SJSA1 (cell line): ENCODE measurements at places on chromosomes 11 and 22.

DNA sequence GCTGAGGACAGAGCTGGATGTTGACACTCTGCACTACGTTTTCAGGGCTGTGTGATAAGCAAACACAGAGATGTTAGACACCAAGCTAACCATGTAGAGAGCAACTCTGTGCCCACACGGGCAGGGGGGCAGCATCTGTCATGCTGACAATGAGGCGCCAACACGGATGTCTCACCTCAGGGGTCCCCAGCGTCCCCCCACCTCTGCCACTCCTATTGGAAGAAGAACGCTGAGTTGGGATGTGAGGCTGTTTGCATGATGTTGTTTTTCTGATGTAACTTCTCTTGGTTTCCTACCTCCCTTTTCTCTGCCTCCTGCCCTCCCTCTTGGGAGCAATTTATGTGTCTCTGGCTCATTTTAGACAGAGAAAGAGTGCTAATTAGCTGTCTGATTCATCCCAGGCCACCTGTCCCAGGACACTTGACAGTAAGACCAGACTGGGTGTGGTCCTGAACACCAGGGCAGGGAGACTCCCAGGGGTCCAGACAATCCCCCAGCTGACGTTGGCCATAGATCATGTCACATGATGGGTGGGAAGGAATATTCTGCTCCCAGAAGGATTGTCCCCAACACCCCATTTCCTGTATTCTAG, 89.2 kb upstream of the NCAM1 start:
- no peak for DNase-seq

- DNase-seq = no peak
Measured at GRCh38 chr11:75195167-75195962, 44.5 kb downstream of the SLCO2B1 start.

- DNase-seq = no peak
Measured at GRCh38 chr11:63869683-63870082, 30.8 kb downstream of the MARK2 start.

DNA sequence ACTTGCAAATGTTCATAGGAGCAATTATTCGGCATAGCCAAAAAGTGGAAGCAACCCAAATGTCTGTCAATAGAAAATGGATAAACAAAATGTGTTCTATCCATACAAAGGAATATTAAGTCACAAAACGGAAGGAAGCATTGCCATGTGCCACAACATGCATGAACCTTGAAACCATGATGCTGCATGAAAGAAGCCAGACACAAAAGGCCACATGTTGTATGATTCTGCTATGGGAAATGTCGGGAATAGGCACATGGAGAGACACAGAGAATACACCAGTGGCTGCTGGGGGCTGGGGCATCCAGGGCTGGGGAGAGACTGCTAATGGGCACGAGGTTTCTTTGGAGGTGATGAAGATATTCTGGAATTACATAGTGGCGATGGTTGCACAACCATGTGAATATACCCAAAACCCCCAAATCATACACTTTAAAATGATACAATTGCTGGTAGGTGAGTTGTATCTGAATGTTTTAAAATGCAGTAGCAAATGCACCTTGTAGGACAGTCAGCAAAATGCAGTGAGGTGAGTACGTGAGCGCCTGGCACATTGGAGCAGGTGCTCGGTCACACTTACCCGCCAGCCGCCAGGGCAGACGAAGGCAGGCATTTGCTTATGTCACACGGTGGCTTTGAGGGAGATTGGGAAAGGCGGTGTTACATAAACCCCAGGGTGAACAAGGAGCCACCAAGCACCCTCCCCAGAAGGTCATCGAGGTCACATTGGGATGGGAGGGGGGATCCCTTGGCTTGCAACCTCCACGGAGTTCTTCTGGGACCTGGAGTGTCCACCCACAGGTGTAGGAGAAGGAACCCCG, 6.3 kb upstream of the OSM start:
- no peak for DNase-seq

DNA sequence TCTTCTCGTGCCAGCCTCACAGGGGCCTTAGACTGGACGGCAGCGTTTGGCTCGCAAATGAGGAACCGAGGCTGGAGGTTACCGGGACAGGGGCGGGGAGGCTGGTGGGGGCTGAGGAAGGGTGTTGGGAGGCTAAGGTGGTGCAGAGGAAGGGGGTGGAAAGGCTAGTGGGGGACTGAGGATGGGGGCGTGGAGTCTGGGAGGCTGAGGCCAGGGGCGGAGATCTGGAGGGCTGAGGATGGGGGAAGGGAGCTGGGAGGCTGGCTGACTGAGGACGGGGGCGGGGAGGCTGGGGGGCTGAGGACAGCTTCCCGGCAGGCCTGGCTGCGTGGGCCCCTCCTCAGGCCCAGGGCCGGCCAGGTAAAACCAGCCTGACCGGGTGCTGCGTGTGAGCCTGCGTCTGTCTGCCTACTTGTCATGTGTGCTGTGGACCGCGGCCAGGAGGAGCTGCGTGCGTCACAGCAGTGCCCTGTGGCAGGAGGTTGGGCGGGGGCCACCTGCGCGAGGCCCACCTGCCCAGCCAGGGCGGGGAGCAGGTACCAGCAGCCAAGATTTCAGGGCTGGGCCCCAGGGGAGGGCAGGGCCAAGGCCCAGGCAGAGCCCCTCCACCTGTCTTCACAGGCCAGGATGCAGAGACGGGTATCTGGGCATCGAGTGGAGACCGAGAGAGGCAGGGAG, 9.4 kb upstream of the PIM3 start:
- peak; percentile 91 for DNase-seq

DNA sequence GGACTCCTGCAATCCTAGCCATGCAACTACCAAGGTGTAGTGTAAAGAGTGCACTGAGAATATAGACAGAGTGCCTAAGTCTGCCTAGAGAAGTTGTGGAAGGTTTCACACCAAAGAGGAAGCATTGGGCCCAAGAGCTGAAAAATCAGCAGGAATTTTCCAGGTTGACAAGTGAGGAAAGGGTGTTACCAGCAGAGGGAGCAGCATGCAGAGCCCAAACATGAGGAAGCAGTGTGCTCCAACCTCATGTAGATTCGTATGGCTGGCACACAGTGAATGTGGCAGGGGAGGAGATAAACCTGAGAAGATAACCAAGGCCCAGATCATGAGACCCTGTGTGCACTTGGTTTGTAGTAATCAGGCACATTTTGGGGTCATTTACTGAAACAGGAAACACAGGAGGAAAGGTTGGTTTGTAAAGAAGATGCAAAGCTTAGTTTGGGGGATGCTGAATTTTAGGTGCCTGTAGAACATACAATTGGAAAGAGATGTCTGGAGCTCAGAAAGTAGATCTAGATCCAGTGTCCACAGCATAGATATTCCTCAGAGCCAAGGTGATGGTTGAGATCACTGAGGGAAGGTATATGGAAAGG, 1.7 kb downstream of the HPX start:
- DNase-seq = no peak

- DNase-seq = no peak
Measured at GRCh38 chr11:131690362-131690761, 319.9 kb downstream of the NTM start.

- DNase-seq = no peak
Measured at GRCh38 chr11:124536520-124536919, 6.9 kb downstream of the OR8B12 start.

DNA sequence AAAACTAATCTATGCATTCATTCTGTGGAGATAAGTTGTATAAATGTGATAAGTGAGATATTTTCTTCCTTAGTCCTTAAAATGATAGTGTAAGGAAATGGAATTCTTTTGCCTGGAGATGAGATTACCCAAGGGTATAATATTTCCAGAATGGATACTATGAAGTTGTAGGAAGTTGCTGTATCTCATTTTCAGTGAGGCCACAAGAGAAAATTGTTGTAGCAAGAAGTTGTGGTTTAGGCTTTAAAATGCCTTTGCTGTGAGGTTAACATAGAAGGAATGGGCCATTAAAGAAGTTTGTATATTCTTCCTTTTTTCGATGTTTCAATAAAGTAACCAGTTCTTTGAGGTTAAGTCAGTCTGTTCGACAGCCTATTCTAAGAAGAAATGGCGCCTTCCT, 50.7 kb upstream of the LIN7C start:
- no peak for DNase-seq

DNA sequence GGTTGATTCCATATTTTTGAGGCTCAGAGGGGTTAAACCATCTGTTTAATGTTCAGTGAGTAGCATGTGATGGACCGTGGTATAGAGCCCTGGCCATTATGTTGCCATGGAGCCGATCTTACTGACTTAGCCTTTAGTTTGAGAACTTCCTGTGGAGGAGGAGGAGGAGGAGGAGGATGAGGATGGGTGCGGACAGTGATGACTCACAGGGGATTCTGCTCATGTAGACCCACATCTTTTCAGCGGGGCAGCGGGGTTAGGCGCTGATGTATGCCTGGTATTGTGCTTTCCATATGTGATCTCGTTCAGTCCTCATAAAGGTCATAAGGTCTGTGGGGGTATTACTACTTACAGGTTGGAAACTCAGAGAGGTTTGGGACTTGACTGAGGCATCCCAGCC, 13.9 kb downstream of the STX3 start:
- no peak for DNase-seq

GRCh38 chr11:132610216-132610615, 922.1 kb downstream of the OPCML start:
- DNase-seq = no peak

DNA sequence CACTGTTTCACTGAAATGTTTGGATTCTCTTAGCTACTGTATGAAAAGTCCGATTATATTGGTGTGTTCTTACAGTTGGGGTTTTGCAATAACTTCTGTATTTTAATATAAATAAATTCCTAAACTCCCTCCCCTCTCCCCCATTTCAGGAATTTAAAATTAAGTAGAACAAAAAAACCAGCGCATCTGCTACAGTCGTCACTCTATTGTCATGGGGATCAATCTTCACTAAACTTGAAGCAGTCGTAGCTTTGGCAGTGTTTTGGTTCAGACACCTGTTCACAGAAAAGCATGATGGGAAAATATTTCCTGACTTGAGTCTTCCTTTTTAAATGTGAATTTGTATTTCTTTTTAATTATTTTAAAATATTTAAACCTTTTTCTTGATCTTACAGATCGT, 9.4 kb downstream of the PIWIL3 start:
- no peak for DNase-seq

DNA sequence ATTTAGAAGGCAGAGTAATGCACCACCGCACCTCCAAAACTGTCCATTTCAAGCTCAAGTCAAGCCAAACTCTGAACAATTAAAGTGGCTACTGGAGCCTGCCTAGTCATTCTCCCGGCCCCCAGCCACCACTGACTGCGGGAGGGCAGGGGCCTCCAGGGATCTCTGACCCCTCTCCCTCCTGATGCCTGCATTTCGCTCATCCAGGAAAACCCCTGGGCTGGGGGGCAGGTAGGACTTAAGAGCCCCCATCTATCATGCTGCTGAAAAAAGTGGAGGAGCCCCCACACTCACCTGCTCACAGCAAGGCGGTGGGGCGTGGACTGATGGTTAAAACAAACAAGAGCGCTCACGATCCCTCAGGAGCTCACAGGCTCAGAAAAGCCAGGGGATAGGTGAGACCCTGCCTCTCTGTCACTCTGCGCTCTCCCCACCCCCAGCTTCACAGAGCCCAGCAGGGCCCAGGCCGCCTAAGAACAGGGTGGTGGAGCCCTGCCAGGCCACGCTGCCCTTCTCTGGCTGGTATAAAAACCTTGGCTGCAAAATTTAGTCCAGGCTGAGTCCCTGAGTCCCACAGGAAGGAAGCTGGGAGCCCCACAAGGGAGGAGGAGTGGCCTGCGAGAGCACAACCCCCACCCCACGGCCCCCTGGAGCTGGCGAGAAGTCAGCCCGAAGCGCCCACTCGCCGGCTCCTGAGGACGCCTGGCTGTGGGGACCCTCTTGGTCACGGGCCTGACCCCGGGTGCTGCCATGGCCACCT, 21.0 kb upstream of the MOB2 start:
- no peak for DNase-seq

DNA sequence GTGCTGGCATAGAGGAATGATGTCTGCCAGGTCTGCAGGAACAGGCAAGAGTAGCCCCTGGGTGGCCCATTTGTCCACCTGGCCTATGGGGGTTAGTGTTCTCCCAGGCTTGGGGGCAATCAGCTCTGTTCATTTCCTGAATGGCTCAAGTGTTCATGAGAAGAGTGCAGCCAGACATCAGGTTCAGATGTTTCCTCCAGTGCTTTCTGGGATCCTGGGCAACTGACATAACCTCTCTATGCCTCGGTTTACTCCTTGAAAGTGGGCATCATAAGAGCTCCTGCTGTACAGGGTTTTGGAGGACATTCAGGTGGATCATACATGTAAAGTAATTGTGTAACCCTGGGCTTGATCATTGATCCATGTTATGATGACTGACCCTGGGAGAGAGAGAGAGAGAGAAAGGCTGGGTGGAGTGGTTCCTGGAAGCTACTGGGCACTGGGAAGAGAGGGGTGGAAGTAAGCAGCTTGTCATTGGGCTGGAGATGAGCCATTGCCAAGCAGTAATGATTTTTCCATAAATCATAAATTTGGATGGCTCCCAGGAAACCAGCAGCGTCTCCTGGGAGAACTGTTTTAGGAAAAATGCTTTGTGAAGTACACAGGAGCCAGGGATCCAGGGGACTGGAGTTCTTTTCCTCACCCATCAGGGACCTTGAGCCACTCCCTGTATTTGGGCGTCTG, 30.2 kb upstream of the ACCSL start:
- no peak for DNase-seq

DNA sequence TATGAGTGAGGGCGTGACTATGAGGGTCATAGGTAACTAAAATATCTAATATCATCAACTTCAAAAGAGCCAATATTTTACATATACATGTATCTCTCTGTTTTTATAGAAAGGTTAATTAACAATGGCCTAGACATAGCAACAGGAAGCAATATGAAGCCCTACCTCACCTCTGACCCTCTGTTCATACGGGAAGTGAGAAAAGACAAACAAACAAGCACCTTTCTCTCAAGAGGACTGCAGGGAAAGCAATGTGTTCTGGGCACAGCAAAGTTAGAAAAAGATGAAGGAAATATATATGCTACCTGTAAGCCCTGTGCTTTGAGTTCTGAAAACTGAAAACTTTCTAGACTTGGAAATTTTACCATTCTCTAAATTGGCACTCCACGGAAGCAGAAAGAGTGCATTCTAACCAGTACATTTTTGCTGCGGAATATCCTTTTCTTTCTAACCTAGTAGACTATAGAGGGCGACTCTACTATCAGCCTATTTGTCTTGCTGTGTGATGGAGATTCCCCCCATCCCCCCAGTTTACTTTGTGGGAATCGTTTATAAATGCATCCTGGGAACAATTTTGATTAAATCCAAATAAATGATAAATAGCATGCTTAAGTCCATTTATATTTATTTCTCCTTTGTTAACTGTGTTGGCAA, 830.4 kb upstream of the FAT3 start:
- DNase-seq = no peak
